ENCODE measurements at places on chromosomes 6 and 20.

- no peak for DNase-seq
These were observed 10.9 kb downstream of the ZSCAN9 start for GRCh38 chr6:28235912-28236452.

GRCh38 chr20:20731000-20731944 is 18.8 kb upstream of the RALGAPA2 start:
- DNase-seq = no peak

- DNase-seq = no peak
These were observed 109.0 kb upstream of the TRAF3IP2 start for GRCh38 chr6:111714416-111715270.

DNA sequence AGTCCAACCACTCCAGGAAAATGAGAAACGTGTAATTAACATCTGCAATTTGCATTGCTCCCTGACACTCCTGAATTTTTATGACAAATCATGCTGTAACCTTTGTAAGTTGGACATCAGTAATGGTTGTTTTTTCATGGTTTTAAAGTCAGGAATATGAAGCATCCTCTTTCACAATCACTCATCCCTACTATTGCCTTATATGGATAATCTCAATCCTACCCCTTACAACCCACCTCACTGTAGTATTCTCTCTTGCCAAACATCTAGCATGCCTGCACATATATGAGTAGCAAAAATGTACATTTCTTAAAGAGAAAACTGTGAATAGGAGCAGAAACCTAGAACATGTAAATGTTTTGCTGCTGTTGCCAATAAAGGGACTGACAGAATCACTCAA is 729.5 kb downstream of the KIF16B start:
- DNase-seq = no peak

DNA sequence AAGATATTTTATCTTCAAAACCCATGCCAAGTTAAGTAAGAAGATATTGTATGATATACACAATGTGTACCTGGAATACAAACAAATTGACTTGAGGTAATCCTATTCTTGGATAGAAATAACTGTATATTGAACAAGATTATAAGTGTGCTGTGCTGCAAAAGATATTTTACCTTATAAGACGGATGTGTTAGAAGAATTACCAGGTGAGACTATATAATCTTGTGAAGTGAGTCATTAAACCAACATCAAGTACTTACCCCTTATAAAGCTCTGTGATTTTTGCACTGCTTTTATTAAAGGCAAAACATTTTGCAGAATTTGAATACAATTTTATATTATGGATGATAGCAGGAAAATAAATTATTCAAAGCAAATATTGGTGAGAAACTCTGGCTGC is 570.0 kb downstream of the MMUT start:
- no peak for DNase-seq

GRCh38 chr6:422433-423054 is 31.0 kb downstream of the IRF4 start:
- peak; percentile 98 for DNase-seq

DNA sequence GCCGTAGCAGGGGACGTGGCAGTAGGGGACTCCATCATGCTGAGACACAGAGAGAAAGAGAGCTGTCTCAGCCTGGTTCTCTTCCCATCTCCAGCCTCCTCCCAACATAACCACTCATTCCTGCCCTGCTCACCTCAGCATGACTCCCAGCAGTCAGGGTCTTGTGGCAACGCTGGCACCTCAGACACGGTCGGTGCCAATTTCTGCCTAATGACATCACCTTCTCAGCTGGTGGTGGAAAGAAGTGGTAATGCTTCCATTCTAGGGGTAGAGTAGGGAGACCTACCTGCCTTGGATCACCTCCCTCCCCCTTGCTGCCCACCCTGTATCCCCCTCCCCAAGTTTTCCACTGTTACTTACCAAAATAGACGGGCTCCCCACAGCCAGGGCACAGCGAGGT is 2.5 kb downstream of the CRIP3 start:
- no peak for DNase-seq

- no peak for DNase-seq
These were observed 215.5 kb downstream of the ADGB start for GRCh38 chr6:146814148-146814750.

- DNase-seq = no peak
These were observed 52.9 kb upstream of the UNC93A start for GRCh38 chr6:167238146-167238693.

DNA sequence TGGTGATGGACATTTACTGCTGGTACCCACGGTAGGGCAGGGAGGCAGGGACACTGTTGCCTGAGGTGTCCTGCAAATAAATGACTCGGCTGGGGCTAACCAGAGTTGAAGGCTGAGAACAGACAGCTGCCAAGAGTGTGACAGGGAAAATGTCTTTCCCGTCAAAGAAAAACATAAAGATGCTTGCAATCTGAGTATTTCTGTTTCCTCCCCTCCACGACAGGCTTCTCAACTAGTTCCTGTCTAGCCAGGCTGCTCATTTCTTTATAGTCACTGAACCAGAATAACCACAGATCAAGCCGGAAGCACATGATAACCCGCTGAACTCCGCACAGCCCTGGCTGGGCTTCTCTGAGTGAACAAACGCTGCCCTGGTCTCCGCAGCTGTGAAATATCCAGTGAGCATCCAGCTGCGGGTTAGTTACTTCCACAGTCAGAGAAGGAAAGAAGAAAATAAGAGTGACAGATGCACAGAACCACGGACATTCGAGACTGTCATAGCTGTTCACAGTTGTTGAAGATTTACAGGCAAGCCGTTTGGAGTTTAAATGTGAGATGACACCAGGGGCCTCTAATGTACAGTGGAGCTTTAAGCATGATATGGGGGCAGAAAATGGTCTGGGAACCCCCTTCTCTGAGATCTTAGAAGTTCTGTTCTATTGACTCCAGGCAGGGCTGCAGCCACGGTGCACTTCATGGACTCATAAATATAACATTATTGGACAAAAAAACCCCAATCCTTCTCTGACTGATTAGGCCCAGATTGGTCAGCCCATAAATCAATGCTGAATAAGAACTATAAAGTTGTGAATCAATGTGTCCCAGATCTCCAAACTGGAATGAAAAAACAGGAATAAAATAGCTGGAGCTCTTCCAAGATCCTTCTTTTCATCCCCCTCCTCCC is 299.9 kb upstream of the SUPT3H start:
- peak; percentile 71 for DNase-seq

DNA sequence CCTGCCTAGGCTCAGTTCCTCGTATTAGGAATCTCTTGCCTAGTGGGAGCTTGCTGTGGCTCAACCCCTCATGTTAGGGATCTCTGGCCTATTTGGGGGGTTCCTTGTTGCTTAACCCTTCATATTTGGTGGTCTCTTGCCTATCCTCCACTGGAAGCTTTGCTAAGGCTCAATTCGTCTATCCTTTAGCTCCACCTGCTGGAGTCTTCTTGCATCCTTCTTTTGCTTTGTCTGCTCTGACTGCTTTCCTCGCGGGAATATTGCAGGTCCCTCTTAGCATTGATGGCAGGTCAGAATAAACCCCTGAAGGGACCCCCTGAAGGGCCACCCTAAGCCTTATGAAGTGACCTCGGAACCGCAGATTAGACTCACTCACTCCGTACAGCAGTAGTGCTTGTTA is 203.0 kb upstream of the TBX18 start:
- DNase-seq = peak; percentile 18

DNA sequence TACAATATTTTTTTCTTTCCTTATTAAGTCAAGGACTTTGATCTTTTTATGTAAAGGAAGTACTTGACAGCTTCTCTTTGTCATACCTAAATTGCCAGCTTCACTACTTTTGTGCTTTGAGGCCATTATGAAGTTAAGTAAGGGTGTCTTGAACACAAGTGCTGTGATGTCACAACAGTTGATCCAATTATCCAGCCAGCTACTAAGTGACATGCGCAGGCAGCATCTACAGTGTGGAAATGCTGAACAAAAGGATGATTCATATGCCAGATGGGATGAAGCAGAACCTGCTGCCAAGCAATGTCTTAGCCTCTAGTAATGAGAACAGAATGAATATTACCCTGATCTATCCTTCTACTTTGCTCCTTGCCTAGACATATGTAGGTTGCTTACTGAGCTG is 68.3 kb upstream of the TMEM244 start:
- no peak for DNase-seq

GRCh38 chr6:88013015-88013414 is 34.6 kb upstream of the SPACA1 start:
- no peak for DNase-seq

DNA sequence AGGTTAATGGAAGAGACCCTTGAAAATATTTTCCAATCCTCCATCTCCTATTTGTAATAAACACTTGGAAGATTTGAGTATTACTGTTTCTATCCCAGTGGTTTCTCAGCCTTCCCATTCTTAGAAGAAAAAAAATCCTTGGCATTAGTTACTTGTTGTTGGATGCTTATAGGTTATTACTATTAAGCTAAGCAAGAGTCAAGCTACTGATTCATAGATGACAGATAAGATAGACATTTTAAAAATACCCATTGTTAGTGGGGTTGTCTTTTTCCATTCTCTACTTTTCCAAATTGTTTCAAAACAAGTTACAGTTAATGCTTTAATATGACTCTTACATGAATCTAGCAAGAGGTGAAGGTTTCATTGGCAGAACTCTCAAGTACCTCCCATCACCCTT is 158.5 kb downstream of the HIVEP2 start:
- DNase-seq = no peak

- no peak for DNase-seq
These were observed 455.4 kb downstream of the RNF144B start for GRCh38 chr6:18842534-18842933.

DNA sequence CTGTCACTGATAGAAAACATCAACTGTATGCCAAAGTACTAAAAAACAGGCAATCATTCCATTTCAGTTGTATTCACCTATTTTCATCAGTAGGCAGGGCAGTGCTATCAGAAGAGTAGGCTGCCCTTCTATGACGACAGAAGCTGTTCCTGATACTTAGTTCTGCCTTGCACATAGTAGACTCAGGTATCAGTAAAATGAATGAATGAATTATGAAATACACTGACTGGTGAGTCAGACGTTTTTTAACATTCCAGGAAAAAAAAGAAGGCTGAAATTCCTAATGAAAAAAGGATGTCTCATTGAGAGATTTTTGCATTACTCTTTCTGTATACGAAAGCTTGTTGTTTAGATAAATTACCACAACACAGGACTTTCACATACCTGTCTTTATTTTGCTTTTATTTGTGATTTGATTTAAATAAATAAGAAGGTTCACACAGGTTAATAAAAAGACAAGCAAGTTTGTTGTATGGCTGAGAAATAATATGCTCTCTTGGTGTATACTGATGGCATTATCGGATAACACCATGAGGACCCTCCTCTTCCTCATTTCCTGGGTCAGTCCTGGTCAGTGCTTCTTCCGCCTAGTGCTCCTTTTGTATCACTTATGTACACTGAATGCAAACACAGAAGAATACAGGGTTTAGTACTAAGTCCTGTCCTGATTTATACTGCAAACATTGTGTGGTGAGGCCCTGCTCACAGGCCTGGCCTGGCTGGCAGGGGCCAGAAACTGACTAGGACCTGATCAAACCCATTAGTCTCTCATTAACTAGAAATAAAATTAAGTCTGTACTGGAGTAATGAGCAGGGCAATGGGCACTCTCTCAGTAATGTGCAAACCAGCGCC is 39.4 kb upstream of the SPDEF start:
- DNase-seq = no peak

DNA sequence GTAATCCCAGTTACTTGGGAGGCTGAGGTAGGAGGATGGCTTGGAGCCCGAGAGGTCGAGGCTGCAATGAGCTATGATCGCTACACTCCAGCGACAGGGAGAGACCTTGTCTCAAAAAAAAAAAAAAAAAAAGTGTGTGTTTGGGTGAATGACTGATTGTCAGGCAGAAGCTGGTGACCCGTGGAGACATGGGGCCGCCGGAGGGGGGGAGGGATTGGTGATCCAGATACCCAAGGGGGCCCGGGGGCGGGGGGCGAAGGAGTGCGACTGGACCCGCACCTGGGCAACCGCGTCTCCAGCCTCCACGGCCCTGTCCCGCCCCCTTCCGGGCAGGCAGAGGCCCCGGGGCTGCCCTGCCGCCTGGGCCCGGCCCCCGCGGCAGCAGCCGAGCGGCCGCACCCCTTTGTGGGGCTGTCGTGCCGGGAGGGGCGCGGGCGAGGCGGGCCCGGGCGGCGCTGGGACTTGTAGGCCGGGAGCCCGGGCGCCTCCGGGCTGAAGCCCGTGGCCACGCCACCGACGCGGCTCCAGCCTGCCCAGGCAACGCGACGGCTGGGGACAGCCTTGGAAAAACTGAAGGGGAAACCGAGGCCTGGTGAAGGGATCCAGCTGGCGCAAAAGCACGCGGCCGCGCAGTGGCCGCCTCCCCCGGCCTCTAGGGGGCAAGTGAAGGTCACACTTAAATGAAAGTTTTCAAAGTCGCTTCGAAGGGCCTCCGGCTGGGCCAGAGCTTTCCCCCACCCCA is 2.1 kb upstream of the RBM38 start:
- DNase-seq = peak; percentile 75

DNA sequence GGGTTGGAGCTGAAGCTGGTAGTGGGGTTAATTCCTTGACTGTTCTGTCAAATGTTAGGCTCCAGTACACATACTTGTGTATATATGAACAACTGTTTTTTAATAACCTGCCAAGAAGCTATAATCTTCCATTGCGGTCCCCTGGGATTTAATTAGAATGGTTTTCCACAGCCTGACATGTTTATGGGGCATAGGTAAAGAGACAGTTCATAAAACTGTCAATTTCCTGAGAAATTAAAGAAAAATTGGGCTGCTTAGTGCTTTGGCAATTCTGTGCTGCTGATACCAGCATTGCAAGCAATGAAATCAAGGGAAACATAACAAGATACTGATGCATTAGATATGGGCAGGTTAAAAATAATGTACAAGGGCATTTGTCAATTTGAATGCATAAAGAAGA is 314.1 kb upstream of the SLC35B3 start:
- DNase-seq = no peak
